Caco-2 (cell line): ENCODE measurements at places on chromosomes 4 and X. TPM values are rescaled to one million over a fixed set of nuclear protein-coding genes. Genes with fewer than 3 reads are reported as not detected.

DNA sequence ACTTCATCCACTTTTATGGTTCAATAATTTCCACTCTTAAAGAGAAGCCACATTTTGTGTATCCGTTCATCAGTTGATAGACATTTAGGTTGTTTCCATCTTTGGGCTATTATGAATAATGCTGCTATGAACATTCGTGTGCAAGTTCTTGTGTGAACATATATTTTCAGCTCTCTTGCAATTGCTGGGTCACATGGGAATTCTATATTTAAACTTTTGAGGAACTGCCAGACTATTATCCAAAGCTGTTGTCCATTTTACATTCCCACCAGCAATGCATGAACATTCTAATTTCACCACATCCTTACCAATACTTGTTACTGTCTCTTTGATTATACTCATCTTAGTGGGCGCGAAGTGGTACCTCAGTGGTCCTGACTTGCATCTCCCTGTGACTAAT is 61.9 kb downstream of the NR3C2 start:
- no peaks in the 10 kb centered on the region for H3K4me1 ChIP-seq
- no peak overlapping the region for H3K27ac ChIP-seq
- no peak for DNase-seq
- H3K27me3 ChIP-seq, result no peaks in the 10 kb centered on the region
- no peaks in the 10 kb centered on the region for H3K36me3 ChIP-seq

DNA sequence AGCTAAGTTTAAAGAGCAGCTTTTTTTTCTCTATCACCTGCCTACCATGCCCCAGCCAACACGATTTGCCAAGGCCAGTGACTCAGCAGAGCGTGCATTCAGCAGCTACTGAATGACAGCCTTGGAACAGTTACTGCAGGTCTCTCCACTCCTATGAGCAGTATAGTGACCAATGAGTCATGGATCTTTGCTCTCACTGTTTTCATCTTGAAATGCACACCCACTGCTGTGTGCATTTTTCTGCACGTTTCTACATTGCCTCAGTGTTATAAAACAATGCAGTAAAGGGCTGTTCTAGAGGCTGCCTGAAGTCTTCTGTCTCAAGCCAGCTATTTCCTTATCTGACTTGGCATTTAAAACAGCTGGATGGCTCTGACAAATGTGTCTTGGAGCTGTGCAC is 66.0 kb upstream of the C4orf54 start:
- no peak overlapping the region for H3K27ac ChIP-seq
- no peak for DNase-seq
- no peaks in the 10 kb centered on the region for H3K27me3 ChIP-seq
- no peaks in the 10 kb centered on the region for H3K36me3 ChIP-seq
- no peaks in the 10 kb centered on the region for H3K4me1 ChIP-seq

- no peak for DNase-seq
- H3K27me3 ChIP-seq, result no peaks in the 10 kb centered on the region
- H3K36me3 ChIP-seq, result no peaks in the 10 kb centered on the region
- H3K4me3 ChIP-seq, result no peak overlapping the region
Measured at GRCh38 chr4:1080961-1081688, 32.2 kb downstream of the RNF212 start.

DNA sequence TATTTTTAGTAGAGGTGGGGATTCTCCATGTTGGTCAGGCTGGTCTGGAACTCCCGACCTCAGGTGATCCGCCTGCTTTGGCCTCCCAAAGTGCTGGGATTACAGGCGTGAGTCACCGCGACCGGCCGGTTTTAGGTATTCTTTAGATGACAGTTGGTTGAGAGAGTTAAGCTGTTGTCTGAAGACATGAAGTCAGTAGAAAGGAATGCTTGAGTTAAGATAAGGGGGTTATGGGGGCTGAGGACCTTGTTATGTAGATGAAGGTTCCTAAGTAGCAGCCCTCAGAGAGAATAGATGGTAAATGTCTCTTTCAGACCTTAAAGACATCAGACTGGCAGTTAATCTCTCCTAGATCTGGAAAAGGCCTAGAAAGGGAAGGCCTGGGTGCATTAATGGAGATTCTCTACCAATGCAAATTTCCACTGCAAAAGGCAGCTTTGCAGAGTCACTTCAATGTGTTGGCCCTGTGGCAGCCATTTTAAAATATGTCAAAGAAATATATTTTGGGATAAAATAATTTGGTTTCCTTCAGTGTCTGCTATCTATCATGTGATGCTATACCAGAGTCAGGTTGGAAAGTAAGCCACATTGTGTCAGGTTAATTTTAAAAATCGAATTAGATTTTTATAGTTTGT is 6.4 kb upstream of the ZNF674 start:
- DNase-seq, result no peak
- H3K27me3 ChIP-seq, result no peaks in the 10 kb centered on the region
- H3K27ac ChIP-seq, result no peak overlapping the region
- H3K4me1 ChIP-seq, result no peaks in the 10 kb centered on the region

- DNase-seq, result no peak
- H3K27me3 ChIP-seq, result no peaks in the 10 kb centered on the region
- H3K36me3 ChIP-seq, result no peaks in the 10 kb centered on the region
Measured at GRCh38 chrX:104523858-104524257, 42.1 kb upstream of the IL1RAPL2 start.

GRCh38 chrX:123742440-123742839 is 9.6 kb upstream of the THOC2 start:
- H3K4me1 ChIP-seq, result no peaks in the 10 kb centered on the region
- H3K4me3 ChIP-seq, result no peak overlapping the region
- H3K27me3 ChIP-seq, result no peaks in the 10 kb centered on the region
- no peak overlapping the region for H3K27ac ChIP-seq
- no peak for DNase-seq
- no peaks in the 10 kb centered on the region for H3K36me3 ChIP-seq

GRCh38 chr4:151729731-151730559 is 30.9 kb downstream of the GATB start:
- peak; percentile 3 for DNase-seq
- H3K4me1 ChIP-seq, result no peaks in the 10 kb centered on the region
- no peak overlapping the region for H3K4me3 ChIP-seq
- H3K27ac ChIP-seq, result no peak overlapping the region
- H3K27me3 ChIP-seq, result no peaks in the 10 kb centered on the region

GRCh38 chr4:108427946-108428485 is 192.4 kb upstream of the RPL34 start:
- no peaks in the 10 kb centered on the region for H3K27me3 ChIP-seq
- no peak for DNase-seq
- H3K4me3 ChIP-seq, result no peak overlapping the region
- H3K36me3 ChIP-seq, result no peaks in the 10 kb centered on the region
- no peak overlapping the region for H3K27ac ChIP-seq

DNA sequence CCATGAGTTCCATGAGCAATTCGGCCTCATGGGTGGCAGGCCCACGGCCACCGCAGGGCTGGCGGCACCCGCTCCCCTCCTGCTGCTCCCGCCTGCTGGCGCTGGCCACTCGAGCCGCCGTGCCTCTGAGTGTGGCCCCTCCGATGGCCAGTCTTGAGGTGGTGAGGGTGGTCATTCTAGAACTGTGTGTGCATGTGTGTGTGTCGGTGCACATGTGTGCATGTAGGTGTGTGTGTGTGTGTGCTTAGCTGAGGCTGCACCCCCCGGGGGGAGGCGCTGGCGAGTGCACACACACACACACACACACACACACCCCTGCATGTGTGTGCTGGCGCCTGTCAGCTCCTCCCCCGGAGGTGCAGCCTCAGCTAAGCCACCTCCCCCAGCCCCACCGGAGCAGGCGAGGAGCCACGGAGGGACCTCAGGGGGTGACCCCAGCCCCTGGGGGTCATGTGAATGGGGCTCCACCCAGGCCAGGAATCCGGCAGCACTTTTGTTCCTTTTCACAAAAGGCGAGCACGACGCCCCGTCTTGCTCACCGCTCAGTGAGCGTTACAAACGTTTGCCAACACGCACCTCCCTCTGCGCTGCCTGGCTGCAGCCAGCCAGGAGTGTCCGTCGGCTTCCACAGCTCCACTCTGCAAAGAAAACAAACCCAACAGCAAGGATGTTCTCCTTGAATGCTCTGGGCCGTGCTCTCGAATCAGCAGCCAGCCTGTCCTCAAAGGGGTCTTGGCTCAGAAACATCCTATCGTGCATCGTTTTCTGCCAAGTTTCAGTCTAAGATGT is 29.9 kb downstream of the FGFRL1 start:
- DNase-seq, result no peak
- H3K27ac ChIP-seq, result no peak overlapping the region
- peaks cover 29% of the 10 kb centered on the region for H3K4me1 ChIP-seq
- no peaks in the 10 kb centered on the region for H3K36me3 ChIP-seq
- no peak overlapping the region for H3K4me3 ChIP-seq

DNA sequence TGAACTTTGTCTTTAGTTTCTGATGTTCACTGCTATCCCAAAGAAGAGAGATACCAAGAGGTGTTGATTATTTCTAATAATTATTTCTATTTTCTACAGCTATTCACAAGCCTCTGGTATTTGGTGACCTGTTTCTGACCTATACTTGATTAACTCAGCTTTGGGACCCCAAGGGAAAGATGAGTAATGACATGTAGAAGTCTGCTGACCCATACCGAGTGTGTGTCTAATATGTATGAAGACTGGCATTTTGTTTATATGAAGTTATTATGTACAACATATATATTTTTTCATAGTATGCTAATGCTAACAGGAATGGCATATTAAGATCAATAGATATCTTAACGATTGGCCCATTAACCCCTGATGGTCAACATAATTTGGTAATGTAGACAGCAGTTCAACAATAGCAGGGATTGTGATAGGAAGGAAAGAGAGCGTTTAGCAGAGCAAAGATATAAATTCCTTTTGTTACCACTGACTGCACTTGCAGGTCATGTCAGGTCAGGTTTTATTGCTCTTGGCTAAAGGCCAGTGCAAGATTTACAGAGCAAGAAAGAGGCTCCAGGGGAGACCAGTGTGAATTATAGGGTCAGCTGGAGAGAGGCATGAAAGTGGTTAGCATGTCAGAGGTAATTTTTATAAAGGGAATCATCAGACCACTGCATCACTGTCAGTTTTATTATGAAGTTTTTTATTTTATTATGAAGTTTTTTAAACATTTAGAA is 94.7 kb upstream of the DIPK2B start:
- H3K4me1 ChIP-seq, result peaks cover 4% of the 10 kb centered on the region; the same call in 1 of the 2 replicates
- H3K27ac ChIP-seq, result no peak overlapping the region
- no peaks in the 10 kb centered on the region for H3K36me3 ChIP-seq
- no peak overlapping the region for H3K4me3 ChIP-seq
- peak; percentile 47 for DNase-seq

DNA sequence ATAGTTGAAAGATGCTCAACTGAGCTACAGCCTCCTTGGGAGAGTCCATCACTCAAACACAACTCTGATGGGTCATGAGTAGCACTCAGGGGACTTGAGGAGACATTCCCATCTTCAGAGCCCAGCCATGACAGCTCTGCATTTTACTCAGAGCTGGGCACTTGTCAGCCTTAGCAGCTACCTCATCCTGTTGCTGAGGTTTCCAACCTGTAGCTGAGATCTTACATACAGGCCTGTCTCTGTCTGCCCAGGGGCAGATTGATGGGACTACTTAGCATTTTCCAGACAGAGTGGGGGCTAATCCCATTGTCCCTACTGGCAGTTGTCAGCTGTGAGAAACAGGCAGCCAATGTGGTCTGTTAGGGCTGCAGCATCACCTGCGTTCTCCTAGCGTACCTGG is 3.5 kb downstream of the FHDC1 start:
- DNase-seq, result no peak
- no peaks in the 10 kb centered on the region for H3K4me1 ChIP-seq
- H3K4me3 ChIP-seq, result no peak overlapping the region
- H3K36me3 ChIP-seq, result no peaks in the 10 kb centered on the region

- no peak for DNase-seq
- no peak overlapping the region for H3K4me3 ChIP-seq
- H3K36me3 ChIP-seq, result no peaks in the 10 kb centered on the region
- H3K27ac ChIP-seq, result no peak overlapping the region
- H3K27me3 ChIP-seq, result no peaks in the 10 kb centered on the region
Measured at GRCh38 chr4:76803522-76803921, 94.4 kb downstream of the SOWAHB start.

DNA sequence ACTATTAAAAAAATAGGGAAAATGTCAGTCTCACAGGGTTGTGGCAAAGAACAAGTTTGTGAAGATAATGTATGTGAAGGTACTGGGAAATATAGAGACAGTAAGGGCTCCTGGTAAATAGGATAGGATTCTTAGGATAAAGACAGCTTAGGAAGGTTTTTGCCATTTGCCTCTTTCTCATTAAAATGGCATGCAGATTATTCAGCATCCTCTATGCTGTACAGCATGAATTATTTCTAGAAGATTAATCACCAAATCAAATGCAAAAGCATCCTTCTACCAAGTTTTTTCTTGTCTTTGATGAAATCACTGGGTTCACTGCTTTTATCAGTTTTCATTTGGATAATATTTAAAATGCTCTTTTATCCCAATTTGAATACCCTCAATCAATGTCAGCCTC is 142.8 kb downstream of the NDST3 start:
- H3K4me3 ChIP-seq, result no peak overlapping the region
- DNase-seq, result no peak
- no peaks in the 10 kb centered on the region for H3K27me3 ChIP-seq
- H3K27ac ChIP-seq, result no peak overlapping the region

DNA sequence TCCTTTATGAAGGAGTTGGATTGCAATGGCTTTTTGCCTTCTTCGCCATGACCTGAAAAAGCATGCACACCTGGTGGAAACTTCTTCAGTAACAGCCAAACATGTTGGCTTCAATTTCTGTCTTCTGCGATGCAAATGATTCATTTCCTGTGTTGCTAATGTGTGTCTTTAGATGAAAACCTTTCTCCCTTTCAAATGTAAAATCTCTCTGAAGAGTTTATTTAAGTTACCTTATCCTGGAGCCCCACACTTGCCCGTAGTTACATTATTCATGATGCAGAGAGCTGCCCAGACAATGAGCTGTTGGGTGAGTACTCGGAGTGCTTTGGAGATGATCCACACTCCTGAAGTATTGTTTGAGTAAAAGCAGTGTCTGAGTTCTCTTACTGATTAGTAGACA is 1100.9 kb downstream of the RPA4 start:
- H3K4me1 ChIP-seq, result no peaks in the 10 kb centered on the region
- no peak overlapping the region for H3K4me3 ChIP-seq
- DNase-seq, result no peak
- no peaks in the 10 kb centered on the region for H3K27me3 ChIP-seq
- no peaks in the 10 kb centered on the region for H3K36me3 ChIP-seq

NHS gene
- 2.2 and 2.5 TPM in 2 replicates for total RNA-seq

PALLD gene
- total RNA-seq, result 12.3 and 12.9 TPM in 2 replicates

KIF4A gene
- total RNA-seq, result 36.9 and 39.6 TPM in 2 replicates

TEX13D gene
- not detected in 2 replicates for total RNA-seq

NEUROG2 gene
- not detected in 2 replicates for total RNA-seq

NHSL2 gene
- total RNA-seq, result 0.18 and 0.39 TPM in 2 replicates

ANTXR2 gene
- 0.97 and 1.4 TPM in 2 replicates for total RNA-seq

BMX gene
- total RNA-seq, result not detected in 2 replicates

TLL1 gene
- total RNA-seq, result 14.2 and 16.2 TPM in 2 replicates

MAGED4 gene
- not detected in 2 replicates for total RNA-seq

GATA1 gene
- total RNA-seq, result not detected in 2 replicates

CSAG2 gene
- total RNA-seq, result not detected in 2 replicates

HSPA4L gene
- total RNA-seq, result 3.3 and 3.6 TPM in 2 replicates

CXXC4 gene
- total RNA-seq, result 2.9 and 3.1 TPM in 2 replicates
